ENCODE measurements at places on chromosomes 1 and 21.

GRCh38 chr1:204127597-204128242, 24.1 kb downstream of the ETNK2 start:
- no peak for DNase-seq

GRCh38 chr1:63487336-63488065, 35.5 kb downstream of the ITGB3BP start:
- no peak for DNase-seq

GRCh38 chr1:162973381-162973795, 95.8 kb upstream of the RGS4 start:
- DNase-seq: no peak

GRCh38 chr1:68112835-68113243, 62.4 kb upstream of the DIRAS3 start:
- no peak for DNase-seq

- no peak for DNase-seq
Observed at GRCh38 chr1:22431965-22432364, 19.7 kb upstream of the ZBTB40 start.

DNA sequence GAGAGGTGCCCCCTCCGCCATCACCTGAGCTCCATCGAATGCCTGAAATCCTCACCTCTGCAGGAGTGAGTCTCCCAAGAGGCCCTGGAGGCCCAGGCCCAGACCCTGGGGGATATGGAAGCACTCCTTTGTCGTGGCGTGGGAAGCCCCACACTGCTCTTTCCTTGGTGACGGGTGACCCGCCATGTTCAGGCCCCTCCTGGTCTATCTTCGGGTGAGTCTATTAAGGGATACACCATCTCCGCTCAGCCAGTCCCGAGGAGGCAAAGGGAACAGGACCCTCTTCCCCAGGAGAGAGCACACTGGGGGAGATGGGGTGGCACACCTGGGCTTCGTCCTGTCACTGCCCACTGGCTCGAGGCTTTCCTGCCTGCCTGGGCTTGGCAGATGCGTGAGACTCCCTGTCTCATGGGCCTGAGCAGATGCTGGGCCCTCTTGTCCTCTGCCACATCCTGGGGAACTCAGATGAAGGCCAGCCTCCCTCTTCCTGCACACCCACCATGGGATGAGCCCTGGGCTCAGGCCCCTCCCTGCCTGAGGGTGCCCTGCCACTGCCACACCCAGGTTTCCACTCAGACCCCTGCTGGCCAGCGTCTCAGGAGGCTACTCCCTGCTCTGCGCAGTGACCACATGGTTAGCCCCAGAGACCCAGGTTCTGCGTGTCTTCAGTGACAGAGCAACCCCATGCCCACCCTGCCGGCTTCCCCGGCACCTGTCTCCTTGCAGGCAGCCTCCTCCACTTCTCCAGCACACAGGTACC, 3.8 kb upstream of the NPHP4 start:
- DNase-seq: no peak

- DNase-seq: no peak
Observed at GRCh38 chr1:202821467-202821866, 10.7 kb downstream of the PCAT6 start.

GRCh38 chr1:94248956-94249688, 11.7 kb upstream of the ARHGAP29 start:
- DNase-seq: no peak

DNA sequence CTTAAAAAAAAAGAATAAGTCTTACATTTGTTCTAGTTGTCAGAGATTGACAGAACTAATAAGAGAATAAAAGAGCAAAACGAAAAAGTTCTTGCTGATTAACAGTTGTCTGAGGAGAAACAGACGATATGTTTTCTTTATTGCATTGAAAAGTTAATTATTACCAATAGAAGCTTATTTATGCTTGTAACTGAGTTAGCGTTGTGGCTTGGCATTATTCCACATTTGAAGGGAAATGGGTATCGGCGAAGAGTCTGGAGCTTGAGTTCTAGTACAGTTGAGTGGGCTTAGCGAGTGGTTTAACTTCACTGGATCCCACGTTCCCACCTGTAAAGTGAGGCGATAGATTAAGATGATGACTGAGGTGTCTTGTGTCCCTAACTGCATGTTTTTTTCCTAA, 109.0 kb downstream of the SDCCAG8 start:
- DNase-seq: no peak

- DNase-seq: no peak
Observed at GRCh38 chr1:198809247-198809646, 170.4 kb downstream of the PTPRC start.

DNA sequence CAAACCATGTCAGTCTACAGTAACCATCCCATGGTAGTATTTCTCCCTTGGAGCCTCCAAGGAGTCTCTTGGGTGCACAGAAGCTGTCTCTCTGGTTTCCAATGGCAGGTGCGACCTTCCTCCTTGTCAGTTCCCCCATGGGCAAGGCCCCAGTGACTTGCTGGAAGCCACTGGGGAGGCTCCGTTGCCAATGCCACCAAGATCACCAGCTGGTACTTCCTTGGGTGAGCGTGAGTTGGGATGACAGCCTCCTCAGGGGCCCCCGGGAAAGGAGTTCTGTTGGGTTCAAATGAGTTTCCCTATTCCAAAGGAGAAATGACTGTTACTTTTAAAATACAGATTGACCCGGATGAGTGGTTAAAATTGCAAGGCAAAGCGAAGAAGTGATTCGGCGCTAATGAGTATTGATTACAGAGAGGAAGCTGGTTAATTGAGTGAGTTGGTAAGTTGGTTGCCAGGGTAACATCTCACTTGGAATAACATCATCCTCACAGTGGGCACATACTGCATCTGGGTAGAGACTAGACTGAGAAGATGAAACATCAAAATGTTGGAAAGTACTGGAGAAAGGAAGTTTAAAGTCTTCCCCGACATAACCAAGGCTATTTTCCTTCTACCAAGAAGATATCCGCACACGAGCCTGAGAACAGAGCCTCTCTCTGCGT, 53.0 kb upstream of the LAPTM5 start:
- no peak for DNase-seq

- DNase-seq: no peak
Observed at GRCh38 chr1:40764981-40765380, 18.6 kb upstream of the KCNQ4 start.

- DNase-seq: no peak
Observed at GRCh38 chr1:28421744-28422143, 52.2 kb downstream of the PHACTR4 start.

DNA sequence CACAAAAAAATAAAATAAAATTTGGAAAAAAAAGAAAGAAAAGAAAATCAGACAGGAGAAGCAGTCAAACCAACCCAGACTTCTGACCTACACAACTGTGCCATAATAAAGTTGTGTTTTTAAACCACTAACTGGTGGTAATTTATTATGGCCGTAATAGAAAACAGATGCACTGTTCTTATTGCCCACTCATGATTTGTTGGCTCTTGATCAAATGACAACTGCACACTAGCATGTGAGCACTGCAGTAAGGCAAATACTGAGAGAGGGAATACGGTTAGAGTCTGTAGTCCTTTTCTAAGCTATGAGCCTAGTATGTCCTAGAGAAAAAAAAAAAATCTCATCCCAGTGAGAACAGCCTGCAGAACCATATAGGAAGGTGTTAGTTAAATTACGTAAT, 61.2 kb upstream of the TNR start:
- DNase-seq: no peak

DNA sequence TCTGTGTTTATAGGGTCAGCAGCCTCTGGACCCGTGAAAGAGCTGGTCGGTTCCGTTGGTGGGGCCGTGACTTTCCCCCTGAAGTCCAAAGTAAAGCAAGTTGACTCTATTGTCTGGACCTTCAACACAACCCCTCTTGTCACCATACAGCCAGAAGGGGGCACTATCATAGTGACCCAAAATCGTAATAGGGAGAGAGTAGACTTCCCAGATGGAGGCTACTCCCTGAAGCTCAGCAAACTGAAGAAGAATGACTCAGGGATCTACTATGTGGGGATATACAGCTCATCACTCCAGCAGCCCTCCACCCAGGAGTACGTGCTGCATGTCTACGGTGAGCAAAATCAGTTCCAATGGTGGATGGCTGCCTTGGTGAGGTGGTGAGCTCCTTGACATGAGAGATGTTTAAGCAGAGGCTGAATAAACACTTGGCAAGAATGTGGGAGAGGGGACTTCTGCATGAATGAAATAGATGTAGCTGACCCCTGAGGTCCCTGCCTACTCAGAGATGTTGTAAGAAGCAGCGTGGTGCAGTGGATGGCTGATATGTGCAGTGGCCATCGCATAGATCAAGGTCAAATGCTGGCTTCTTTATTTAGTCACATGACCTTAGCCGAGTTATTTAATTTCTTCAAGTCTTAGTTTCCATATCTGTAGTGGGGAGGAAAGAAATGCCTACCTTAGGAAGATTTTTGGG, 9.3 kb downstream of the SLAMF7 start:
- DNase-seq: no peak

- no peak for DNase-seq
Observed at GRCh38 chr1:33317354-33317753, 3.5 kb downstream of the A3GALT2 start.

DNA sequence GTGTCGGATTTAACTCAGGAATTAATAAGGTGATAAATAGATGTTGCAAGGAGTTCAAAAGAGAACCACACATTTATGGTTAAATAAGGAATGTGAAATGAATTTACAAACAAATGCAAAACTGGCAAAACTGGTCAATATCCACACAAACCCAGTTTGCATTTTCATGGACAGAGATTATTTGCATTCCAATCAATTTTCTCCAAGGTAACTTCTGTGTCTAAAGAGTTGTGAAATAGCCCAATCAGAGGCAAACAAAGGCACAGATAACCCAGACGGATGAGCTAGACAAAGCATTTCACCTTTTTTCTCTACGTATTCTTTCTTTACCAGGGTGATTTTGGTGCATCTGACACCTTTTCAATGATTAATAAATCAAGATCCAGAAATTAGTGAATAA, 63.9 kb downstream of the MAP3K7CL start:
- DNase-seq: no peak

DNA sequence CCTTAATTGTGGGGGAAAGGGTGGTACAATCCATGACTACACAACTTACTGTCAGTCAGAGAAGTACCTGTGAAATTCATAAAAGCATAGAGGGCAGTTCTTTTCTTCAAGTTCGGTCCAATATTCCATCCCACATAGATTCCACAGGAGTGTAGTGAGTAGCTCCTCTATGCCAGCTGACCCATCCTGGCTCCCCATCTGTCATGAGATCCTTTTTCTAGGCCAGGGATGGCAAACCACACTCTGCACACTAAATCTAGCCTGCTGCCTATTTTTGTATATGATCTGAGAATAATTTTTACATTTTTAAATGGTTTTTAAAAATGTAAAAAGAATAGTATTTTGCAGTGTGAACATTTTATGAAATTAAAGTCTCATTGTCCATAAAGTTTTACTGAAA, 107.0 kb upstream of the TSPAN2 start:
- DNase-seq: no peak

DNA sequence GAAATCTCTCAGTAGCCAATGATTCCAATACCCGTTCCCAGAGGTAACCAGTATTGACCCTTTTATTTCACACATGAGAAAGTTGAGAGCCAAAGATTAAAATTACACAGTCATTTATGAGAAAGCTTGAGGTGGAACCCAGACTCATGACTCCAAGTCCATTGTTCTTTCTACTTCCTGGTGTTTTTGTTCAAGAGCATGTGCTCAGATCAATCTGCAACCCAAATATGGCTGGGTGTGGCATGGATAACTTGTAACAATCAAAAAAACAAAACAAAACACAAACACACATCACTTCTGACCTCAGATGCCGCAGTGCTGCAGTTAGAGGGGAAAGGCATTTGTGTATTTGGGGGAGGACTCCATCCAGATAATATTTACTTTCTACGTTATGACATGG, 18.7 kb upstream of the ABCD3 start:
- DNase-seq: no peak

DNA sequence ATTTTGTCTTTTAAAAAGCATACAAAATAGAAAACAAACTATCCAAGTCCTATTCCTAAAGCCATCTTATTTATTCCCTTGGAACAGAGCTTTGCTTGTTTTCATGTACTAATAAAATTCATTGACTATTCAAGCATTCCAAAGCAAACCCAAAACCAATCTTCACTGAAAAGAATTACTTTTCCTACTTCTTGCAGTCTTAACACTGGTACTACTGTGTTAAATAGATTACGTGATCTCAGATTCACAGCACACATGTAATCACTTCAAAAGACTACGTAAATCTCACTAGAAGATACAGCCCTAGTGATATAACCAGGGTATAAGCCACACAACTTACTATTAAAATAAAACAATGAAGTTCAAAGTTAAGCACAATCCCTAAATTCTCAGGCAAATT, 39.0 kb downstream of the ZZZ3 start:
- DNase-seq: no peak

DNA sequence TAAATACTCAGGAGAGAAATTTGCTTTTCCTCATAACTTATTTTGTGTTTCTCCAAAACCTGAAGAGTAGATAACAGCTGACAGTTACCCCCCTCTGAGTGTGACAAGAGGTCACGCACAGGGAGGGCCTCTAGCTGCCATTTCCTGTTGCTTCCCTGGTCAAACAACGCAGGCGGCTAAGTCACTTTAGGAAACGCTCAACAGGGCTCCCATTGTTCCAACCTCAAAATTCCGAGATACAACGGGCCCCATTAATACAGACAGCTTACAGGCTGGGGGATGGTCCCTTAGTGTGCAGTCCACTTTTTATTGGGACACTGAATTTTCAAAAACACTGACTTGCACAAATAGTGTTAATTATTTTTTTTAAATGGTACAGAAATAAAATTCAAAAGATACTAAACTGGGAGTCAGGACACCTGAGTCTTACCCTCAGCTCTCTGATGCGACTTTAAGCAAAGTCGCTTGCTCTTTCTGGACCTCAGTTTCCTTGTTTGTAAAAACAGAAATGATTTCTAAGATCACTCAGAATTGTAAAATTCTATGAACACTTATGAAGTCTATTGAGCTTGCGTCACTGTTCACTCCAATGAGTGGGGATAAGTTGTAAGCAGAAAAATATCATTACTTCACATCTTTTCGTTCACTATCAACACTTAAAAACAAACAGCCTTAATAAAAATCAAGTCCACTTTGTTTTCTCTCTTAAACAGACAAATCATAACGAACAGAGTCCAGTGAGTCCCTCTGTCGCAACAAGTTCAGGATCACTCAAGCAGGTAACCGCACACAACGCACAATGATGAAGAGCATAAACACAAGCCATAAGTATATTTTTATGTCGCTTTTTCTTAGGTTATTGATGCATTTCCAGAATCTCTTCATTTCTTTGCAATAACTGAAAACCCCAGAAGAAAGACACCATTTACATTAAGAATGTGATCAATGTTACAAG, 13.5 kb downstream of the LZIC start:
- DNase-seq: no peak

DNA sequence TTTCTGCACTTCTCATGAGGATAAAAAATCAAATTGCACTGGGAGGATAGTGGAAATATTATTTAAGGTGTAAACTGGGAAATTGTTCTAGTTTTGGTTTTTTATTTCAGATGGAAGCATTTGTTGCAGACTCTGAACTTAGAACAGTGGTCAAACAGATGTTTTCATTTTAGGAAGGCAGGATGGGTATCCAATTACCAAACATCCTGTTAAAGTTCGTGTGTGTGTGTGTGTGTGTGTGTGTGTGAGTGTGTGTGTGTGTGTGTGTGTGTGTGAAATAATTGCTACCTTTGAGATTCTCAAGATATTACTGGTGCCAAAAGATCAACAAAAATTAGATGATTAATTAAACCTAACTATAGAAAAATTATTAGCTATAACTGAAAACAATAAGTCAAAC, 24.3 kb upstream of the DUSP10 start:
- no peak for DNase-seq

- no peak for DNase-seq
Observed at GRCh38 chr1:223707256-223708000, 4.9 kb upstream of the CAPN2 start.
